Bladder microvascular endothelial cell (primary cell): ENCODE measurements at places on chromosomes 7 and 10. TPM values are rescaled to one million over a fixed set of nuclear protein-coding genes. Genes with fewer than 3 reads are reported as not detected.

The PTPRE gene
- 28.8 and 265 TPM in 2 replicates for total RNA-seq

The SPDYE2B gene
- total RNA-seq: not detected in 2 replicates

The IQUB gene
- total RNA-seq: 0.16 and 0.31 TPM in 2 replicates

The TRIM50 gene
- not detected in 2 replicates for total RNA-seq

The TMEM236 gene
- 0.32 and 2.1 TPM in 2 replicates for total RNA-seq

The DPP6 gene
- total RNA-seq: not detected in 2 replicates

The RAB11FIP2 gene
- total RNA-seq: 3.7 and 10.4 TPM in 2 replicates

The CHAT gene
- total RNA-seq: not detected in 2 replicates

The FAM204A gene
- total RNA-seq: 22.8 and 33.2 TPM in 2 replicates

The MEOX2 gene
- total RNA-seq: 23.5 and 68.8 TPM in 2 replicates

The MYL10 gene
- not detected in 2 replicates for total RNA-seq

The ATP6V0A4 gene
- 0.06 TPM in 1 of 2 replicates, not detected in the other for total RNA-seq

The TMEM140 gene
- 36.8 and 78.5 TPM in 2 replicates for total RNA-seq
